ENCODE measurements at places on chromosomes 11 and 22.
A peak's percentile ranks its signal among the peaks of the same experiment; 100 is the strongest.

GRCh38 chr11:15555161-15555560 lies 440.4 kb downstream of the INSC start:
- no peak for DNase-seq

DNA sequence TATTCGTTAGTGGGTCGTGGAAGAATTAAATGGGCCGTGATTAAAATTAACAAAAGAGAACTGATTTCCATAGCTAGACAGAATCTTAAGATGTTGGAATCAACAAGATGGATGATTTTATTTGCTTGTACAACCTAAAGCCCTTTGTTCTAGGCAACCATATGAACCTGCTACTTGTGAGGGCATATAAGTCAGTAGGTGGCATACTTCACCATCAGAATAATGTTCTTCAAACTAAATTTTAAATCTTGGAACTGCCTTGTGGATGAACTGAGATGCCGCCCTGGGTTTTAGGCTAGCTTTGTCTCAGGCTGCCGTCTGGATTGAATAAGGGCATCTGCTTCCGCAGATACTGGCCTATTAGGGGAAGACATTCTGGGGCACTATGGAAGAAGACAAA lies 40.9 kb downstream of the CSRP3 start:
- DNase-seq = no peak

- DNase-seq = peak; percentile 85
Observed at GRCh38 chr11:14422052-14422813, 63.2 kb upstream of the RRAS2 start.

GRCh38 chr11:2531277-2531986 lies 86.6 kb downstream of the KCNQ1 start:
- DNase-seq = no peak

GRCh38 chr11:3106736-3107524 lies 49.7 kb upstream of the CARS1 start:
- DNase-seq = no peak

DNA sequence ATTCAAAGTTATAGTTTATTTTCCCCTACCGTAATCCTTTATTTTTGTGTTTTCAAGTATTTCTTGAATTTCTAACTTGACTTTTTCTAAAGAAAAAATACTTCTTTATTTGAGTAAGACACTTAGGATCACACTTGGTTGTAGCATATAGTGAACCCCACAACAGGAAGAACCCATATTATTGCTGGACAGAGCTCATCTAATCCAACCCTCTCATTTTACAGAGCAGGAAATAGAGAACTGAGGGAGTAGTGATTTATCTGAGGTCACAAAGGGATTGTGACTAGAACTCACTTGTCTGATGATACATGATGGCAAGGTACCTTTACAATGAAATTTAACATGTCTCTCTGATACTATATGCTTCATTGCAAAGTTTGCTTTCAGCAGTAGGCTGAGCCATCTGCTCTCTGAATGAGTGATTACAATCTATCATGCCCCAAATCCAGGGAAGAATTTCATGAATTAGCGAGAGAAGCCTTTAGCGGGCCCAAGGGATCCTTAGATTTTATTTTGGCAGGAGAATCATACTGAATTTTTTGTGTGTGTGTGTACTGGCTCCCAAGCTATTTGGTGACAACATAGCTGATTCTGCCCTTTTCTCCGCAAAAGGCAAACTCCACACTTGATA lies 9.8 kb downstream of the SLC17A6 start:
- DNase-seq = peak; percentile 30

DNA sequence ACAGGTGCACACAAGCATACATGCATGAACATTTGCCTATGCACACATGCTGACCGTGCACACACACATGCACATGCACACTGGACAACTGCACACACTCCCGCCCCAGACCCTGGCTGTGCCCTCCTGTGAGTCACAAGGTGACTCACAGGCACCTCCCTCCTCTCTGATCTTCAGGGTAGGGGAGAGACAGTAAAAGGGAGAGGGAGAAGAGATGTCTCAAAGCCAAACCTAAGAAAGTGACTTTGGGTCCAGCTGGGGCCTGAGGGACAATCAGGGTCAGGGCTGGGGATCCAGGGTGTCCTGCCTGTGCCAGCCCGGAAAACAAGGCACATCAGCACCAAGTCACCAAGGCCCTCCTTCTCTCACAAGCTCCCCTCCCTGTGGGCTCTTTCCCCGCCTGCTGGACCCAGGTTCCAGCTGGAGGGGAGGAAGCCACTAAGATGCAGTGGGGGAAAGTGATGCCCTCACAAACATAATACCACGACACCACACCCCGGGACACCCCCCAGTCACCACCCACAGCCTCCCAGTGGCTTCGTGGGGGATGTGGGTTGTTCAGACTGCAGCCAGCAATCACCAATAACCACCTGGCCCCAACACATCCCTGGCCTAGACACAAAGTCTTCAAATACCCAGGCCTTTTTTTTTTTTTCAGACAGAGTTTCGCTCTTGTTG lies 39.3 kb downstream of the PDGFB start:
- DNase-seq = no peak

DNA sequence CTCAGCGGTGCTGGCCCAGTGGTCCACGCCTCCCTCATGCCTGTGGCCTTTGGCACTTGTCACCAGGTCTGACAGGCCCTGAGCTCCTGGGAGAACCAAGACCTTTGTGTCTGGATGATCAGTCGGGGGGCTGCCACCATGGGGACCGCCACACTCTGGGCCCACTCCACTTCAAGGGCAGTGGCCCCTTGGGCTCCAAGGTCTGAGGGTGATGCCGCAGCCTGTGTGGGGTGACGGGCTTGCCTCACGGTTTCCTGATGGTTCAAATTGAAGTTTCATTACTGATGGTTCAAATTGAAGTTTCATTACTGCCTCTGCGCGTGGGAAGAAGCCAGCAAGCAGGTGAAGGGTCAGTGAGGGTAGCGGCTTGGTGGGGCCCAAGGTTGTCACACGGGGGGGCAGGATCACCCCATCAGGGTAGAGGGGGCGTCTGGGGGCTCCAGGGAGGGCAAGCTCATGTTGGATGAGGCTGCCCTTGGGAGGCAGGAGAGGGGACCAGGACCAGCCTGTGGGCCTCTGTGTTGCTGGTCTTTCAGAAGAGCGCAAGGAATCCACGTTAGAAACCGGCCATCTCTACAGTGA lies 27.5 kb downstream of the TRMU start:
- DNase-seq = no peak

GRCh38 chr22:45421349-45422055 lies 8.0 kb downstream of the RIBC2 start:
- DNase-seq = no peak

DNA sequence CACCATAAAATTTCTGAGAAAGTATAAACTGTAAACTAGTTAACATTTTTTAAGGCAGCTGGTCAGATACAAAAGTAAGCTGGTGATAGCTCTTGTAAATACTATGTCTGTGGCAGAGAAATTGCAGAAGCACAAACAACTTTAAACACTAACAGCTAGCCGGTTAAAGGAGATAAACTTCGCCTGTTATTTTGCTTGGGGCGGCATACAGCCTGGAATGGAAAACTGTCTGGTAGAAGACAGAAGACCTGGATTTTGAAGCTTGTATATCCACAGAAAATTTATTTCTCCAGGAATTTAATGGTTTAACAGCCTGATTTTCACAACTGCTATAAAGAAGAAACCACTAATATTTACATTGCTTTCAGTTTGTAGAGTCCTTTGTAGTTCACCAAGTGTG lies 65.3 kb upstream of the FIBIN start:
- no peak for DNase-seq

DNA sequence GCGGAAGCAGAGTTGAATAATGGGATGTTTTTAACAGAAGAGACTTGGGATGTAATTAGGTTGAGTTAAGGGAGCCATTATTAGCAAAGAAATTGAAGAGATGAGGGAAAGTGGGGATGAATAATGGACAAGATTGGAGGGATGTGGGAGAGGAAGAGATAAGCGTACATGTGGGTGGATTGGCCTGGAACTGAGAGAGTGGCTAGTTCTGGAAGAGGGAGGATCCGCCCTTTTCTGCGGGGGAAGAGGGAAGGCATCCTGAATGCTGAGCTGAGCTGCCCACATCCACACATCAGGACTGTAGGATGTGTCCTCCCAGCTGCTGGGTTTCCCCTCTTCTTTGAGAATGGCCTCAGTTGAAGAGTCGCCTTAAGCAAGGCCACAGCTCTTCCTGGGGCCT lies 68.3 kb upstream of the CADM1 start:
- DNase-seq = no peak

Measured in NCI-H524 (cell line).